ENCODE measurements at places on chromosomes 3 and 15. TPM values are rescaled to one million over a fixed set of nuclear protein-coding genes. Genes with fewer than 3 reads are reported as not detected.

DNA sequence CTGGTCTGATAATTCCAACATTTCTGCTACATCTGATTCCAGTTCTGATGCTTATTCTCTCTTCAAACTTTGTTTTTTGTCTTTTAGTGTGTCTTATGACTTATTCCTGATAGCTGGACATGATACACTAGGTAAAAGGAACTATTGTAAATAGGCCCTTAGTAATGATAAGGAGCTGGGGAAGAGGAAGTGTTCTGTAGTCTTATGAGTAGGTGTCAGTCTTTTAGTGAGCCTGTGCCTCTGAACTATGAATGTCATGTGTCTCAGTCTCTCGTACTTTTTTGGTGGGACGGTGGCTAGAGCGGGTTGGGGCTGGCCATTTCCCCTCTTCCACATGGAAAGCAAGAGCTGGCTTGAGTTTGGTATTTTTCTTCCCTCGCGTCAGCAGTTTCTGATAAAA, 41.2 kb downstream of the PCCB start:
- DNase-seq: no peak

Gene SERINC4
- total RNA-seq: not detected

DNA sequence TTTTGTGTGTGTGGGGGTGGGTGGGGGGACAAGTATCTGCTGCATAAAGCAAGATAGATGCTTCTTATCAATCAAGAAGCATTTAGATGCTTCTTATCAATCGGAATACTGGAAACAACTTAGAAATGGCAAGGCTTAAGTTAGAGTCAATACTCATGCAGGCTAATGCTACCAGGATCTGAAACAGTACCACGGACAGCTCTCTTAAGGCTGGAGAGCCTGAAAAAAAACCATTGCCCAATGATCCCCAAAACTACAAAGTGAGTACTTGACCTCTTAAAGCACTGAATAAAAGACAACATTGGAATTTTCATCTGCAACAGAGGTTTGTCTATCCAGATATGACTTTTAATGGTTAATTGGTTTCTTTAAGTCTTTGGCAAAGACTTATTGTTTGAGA, 262.3 kb downstream of the GAP43 start:
- DNase-seq: no peak

GRCh38 chr3:134797741-134798451, 2.8 kb downstream of the EPHB1 start:
- no peak for DNase-seq

- DNase-seq: no peak
Measured at GRCh38 chr3:138846262-138846791, 11.6 kb upstream of the PIK3CB start.

DNA sequence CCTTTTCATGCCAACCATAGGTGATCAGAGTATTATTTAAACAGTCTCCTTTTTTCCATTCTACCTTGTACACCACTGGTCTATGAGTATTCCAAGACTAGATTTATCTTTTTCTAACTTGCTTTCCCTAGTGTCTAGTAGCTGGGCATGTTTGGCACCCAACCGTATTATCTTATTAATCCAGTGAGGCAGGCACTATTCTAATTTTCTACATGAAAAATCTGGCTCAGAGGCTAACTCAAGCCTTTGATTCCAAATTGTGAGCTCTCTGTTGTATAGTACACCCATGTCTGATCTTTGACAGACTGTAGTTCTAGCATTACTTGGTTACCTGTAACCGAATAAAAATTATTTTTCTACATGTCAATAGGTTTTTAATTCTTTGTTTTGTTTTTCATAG, 76.7 kb upstream of the PLXND1 start:
- no peak for DNase-seq

- DNase-seq: no peak
Measured at GRCh38 chr3:188776447-188776846, 395.3 kb upstream of the TPRG1 start.

Gene CLDN18
- total RNA-seq: not detected

Gene LNP1
- total RNA-seq: 0.47 TPM

DNA sequence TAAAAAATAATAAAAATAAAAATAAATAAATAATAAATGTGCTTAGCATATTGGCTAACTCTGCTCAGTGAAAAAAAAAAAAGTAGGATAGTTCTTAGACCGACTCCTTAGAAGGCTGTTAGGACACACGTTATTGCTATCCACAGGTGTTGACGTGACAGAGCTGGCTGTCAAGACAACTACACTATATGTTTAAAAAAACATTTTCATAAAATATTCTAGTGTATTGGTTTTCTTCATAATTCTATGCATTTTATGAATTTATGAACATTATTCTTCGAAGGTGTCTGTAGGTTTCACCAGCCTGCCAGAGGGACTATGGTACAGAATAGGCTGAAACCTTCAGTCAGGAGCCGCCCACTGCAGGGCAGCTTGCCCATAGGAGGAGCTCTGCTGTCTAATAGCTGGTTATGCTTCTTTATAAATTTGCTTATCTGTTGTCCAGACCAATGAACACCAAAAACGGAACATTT, 9.2 kb downstream of the TM4SF1 start:
- no peak for DNase-seq

DNA sequence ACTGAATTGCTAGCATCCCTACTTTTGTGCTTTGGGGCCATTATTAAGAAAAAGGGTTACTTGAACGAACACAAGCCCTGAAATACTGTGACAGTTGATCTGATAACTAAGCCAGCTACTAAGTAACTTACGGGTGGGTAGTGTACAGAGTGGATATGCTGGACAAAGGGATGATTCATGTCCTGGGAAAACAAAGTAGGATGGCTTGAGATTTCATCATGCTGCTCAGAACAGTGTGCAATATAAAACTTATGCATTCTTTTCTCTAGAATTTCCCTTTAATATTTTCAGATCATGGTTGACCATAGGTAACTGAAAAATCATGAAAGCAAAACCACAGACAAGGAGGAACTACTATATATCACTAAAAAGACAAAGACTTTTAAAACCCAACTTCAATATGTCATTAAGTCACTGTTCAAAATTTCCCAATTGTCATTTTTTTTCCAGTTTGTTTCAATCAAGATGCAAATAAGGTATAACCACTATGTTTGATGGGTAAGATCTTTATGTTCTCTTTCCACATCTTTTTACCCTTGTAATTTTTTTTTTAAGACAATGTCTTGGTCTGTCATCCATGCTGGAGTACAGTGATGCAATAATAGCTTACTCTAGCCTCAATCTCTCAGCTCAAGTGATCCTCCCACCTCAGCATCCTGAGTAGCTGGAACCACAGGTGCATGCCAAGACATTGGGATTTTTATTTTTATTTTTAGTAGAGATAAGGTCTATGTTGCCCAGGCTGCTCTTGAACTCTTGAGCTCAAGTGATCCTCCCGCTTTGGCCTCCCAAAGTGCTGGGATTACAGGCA, 67.7 kb downstream of the IFT80 start:
- no peak for DNase-seq

Gene HIGD2B
- 0.28 TPM for total RNA-seq

- no peak for DNase-seq
Measured at GRCh38 chr3:119600732-119601131, 3.0 kb downstream of the PLA1A start.

GRCh38 chr3:171115667-171116066, 89.1 kb upstream of the SLC2A2 start:
- DNase-seq: no peak
